ENCODE measurements at places on chromosomes 2 and 18.

- no peak for DNase-seq
These were observed 132.2 kb upstream of the CXCR4 start for GRCh38 chr2:136250131-136250530.

DNA sequence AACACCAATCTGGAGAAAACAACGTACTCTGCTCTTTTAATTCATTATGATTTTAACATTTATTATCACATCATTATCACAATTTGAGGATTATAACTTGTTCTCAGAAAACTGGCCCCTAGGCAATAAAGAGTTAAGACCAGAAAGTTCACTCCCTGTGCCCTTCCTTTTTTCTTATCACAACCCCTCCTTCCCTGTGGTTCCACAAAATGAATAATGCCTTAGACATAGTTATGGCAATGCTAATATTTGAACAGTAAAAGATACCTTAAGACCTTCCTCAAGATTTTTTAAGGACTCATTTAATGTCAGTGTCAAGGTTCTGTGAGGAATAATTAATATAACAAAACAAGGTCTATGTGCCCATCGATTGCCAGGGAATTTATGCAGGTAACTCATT, 596.2 kb downstream of the ARHGAP15 start:
- DNase-seq: no peak

GRCh38 chr18:60188958-60189357, 183.6 kb downstream of the MC4R start:
- no peak for DNase-seq

- no peak for DNase-seq
These were observed 17.3 kb upstream of the MARCHF4 start for GRCh38 chr2:216389570-216389969.

GRCh38 chr2:191009541-191010374, 4.2 kb downstream of the STAT1 start:
- no peak for DNase-seq

DNA sequence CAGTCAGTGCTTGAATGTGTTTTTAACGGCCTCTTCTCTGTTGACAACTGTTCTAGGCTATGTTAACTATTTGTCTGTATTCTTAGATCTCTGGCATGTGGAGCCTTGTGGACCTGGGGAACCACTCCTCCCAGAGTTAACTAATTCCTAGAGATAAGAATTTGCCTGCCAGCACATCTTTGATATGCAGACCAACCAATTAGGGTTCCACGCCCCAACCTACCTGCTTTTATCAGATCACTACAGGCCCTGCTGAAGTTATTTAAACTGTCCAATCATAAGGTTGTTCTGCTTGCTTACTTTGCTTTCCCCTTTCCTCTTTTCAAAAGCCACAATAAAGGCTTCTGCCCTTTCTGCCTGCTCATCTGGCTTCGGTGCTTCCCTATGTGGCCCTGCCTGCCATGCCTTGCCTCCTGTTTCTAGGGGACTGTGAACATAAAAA, 8.5 kb upstream of the CYBRD1 start:
- no peak for DNase-seq

- peak; percentile 91 for DNase-seq
These were observed 2.2 kb upstream of the CASP8 start for GRCh38 chr2:201257956-201258665.

- DNase-seq: no peak
These were observed 14.3 kb upstream of the STAM2 start for GRCh38 chr2:152189622-152190495.

GRCh38 chr2:159616286-159616701, at the start of gene BAZ2B:
Gene BAZ2B, minus strand, starts transcription at chr2:159616548. Its CDS starts 137,829 bp downstream, at chr2:159478719.
- no peak for DNase-seq

DNA sequence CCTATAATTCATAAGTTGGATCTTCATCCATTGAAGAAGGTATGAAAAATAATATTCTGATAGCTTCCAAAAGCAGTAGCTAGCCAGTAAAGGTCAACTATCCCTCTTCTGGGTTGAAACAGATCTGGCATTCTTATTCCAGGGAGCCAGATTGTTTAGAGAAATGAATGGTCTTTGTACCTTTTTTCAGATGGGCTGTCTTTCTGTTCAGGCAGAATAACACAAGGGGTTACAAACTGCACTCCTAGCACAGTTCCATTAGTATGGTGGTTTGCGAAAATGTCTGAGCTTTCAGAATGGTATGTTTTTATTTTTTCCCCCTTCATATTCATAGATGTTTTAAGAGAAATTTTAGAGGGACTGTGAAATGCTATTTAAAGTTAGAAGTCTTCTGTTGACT, 47.5 kb upstream of the TMEM178A start:
- no peak for DNase-seq

DNA sequence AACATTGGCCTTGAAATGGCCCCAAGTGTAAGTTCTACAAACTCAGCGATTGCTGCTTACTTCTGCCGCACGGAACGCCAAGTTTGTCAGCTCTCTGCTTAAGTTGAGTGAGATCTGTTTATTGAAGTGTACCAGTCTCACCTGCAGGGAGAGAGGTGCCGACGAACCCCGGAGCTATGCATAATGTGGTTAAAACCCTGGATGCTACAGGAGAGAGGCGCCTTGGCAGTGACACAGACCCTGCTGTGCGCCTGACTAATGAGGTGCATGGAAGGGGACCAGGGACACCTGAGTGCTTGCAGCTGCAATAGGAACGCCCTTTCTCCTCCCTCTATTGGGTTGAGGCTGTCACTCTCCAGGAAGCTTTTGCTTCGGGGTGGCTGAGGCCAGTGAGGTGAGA, 979 bp downstream of the SLC9A2 start:
- DNase-seq: no peak

GRCh38 chr2:74302865-74303264, 40.4 kb downstream of the SLC4A5 start:
- no peak for DNase-seq
